ENCODE measurements at places on chromosomes 16 and 17. TPM values are rescaled to one million over a fixed set of nuclear protein-coding genes. Genes with fewer than 3 reads are reported as not detected.

- DNase-seq, result no peak
Measured at GRCh38 chr17:78573955-78574354, 3.2 kb downstream of the DNAH17 start.

DNA sequence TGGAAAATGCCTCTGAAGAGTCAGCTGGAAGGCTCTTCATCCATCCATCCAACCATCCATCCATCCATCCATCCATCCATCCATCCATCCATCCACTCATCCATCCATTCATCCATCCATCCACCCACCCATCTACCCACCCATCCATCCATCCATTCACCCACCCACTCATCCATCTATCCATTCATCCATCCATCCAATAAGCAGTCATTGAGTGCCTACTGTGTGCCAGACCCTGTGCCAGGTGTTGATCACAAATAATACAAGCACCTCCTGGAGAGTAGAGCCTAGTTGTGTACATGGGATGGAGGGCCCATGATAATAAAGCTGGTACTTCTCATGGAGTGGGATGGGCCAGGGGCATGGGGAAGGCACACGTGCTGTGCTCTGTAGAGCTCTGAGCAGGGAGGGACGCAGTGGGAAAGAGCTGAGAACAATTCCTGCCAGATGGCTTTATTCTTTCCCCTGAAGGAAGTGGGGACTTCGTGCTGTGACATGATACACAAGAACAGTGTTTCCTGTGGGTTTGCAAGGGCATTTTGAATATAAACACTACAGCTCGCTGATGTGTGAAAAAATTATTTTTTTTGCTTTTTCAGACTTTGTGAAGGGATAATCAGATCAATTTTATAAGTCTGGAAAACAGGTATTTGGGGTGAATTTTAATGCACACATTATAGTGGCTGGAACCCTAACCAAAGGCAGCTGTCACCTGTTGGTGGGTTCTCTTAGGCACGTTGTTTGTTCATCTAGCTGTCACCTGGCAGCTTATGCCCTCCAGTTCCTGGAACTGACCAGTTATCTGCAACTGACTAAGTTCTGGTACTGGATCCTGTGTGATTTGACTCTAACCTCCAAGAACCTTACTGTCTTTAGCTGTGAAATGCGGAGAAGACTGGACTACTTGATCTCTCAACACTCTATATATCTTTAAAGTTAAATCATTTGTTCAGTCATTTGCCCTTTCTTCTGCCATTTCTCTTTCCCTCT, 61.3 kb downstream of the PRKCB start:
- DNase-seq, result no peak

GRCh38 chr16:85905110-85906095, 6.4 kb downstream of the IRF8 start:
- DNase-seq, result no peak

DNA sequence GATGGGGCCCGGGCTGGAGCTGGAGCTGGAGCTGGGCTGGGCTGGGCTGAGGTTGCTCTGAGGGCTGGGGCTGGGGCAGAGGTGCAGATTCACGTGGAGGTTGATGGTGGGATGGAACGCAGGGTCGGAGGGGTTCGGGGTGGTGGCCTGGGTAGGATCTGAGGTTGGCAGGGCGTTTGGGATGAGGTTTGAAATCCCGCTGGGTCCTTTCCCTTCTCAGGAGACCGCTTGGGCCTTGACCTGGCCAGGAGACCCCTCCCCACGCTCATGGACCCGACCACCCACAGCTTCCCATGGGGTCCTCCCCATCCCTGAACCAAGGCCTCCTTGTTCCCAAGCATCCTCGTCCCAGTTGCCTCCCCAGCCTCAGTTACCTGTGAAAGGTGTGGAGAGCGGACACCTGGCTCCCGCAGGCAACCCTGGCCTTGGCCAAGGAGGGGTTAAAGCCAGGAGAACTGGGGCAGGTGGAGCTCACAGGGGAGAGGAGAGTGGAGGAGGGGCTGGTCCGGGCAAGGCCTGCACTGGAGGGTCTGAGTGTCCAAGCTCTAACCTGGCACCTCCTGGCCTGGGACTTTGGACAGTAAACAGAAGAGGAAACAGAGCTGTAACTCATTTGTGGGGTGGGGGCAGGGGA, at the start of gene ASGR2:
ASGR2 (minus strand) TSS at position 582 of the 634 bp plus-strand sequence. CDS start 582 bp downstream, outside the sequence.
- no peak for DNase-seq

- no peak for DNase-seq
Measured at GRCh38 chr16:19898924-19899604, 14.4 kb upstream of the GPRC5B start.

GRCh38 chr17:70158180-70158579, 11.2 kb upstream of the KCNJ2 start:
- DNase-seq, result no peak

DNA sequence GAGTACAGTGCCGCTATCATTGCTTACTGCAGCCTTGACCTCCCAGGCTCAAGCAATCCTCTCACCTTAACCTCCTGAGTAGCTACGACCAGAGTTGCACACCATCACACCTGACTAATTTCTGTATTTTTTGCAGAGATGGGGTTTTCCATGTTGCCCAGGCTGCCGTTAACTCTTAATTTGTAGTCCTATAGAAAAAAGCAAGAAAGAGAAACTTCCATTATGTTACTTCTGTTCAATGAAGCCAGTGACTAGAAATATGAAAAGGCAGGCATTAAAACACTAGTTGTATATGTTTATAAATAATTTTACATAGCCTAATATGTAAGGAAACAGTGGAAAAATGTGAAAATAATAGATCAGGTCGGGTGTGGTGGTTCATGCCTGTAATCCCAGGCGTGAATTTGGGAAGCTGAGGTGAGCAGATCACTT, 9.7 kb downstream of the RAD51C start:
- no peak for DNase-seq

DNA sequence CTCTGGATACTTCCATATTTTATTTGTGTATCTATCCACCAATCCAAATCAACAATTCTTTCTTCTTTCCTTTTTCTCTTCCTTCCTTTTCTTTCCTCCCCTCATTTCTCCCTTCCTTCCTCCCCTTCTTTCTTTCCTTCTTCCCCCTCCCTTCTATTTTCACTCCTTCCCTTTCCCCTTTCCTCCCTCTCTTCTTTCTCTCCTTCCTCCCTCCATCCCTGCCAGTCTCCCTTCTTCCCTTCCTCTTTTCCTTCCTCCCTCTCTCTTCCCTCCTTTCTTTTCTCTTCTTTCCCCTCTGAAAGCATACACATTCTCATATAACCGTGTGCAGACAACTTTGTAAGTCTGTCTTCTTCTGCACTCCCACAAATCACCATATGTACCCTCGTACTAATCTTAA, 382.3 kb upstream of the MAF start:
- no peak for DNase-seq

GRCh38 chr17:81489012-81489997, 23.3 kb downstream of the ACTG1 start:
- DNase-seq, result no peak

Gene NETO2
- 4.8 TPM for total RNA-seq

Gene MYO15B
- 84.5 TPM for total RNA-seq

Gene GH1
- not detected for total RNA-seq
